ENCODE measurements at places on chromosomes 5 and 9.

DNA sequence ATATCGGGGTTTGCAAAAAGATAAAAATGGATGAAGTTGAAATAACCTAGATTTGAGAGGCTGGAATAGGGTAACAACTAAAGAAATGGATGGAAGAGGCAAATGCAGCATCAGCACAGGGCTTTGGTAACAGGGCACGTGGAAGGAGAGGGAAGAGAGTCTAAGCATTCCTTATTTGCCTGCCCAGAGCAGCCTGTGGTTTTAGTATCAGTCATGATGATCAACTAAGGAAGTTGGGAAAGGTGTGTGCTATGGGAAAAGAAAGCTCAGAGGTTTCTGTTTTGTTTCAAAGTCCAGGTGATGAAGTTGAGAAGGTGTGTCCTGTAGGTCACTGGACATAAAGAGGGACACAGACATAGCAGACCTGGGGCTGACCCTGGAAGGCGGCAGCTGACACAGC, 28.8 kb downstream of the GAS1 start:
- DNase-seq: no peak

DNA sequence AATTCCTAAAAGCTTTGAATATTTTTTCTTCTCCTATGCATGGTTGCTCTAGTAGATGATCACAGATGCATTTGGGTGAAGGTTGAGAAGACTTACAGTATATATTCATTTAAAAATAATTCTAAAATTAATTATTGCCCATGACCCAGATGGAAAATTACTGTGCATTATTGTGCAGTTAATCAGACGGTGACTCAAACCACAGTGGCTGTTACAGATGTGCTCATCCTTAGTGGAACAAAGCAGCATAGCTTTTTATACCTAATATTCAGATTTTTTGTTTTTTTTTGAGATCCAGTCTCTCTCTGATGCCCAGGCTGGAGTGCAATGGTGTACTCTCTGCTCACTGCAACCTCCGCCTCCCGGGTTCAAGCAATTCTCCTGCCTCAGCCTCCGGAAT, 10.7 kb downstream of the OR2V1 start:
- DNase-seq: no peak

GRCh38 chr5:179435181-179435580, 89.9 kb upstream of the ADAMTS2 start:
- no peak for DNase-seq

GRCh38 chr5:169803077-169803981, 166.3 kb downstream of the DOCK2 start:
- no peak for DNase-seq

DNA sequence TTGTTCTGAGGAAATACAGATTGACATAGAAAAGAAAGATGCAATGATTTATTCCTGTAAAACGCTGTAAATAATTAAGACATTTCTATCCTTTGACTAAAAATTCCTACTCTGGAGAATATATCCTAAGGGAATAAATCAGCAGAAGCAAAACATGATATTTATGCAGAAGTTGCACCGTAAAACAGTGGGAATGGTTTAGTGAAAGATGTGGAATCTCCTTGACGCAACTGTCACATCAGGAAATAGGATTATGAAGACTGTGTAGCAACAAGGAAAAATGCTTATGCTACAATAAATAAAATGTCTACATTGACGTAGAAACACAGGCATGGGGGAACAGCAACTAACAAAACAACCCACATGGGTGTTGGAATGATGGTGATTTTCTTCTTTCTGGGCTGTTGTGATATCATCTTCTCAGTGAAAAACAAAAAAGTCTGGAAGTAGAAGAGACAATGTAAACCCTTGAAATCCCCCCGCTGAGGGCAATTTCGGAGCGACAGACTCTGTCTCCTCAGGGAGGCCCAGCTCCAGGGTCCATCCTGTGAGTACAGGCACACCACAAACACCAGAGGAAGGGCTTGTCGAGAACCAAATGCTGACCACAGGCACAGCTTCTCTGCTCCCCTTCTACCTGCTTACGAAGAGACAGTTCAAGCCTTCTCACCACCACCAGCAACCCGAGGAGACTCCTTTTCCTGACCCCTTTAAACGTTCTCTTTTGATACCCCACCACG, 25.2 kb downstream of the COL23A1 start:
- DNase-seq: no peak

GRCh38 chr5:178801021-178801420, 58.7 kb upstream of the ZNF354B start:
- no peak for DNase-seq

DNA sequence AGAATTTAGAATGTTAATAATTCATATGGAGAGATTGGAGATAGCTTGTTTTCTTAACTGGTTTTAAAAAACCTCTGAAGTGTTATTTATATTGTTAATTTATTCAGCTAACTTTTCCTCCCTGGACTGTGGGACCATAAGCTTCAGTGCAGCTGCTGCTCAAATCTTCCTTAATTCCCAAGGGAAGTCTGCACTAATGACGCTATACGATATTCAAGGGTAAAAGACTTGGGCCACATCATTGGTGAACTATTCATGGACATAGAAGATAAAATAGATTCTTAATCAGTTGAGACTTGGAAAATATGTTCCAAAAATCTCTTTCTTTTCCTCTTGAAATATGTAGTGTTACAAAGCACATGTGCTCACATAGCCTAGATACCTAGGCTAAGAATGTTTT, 31.1 kb upstream of the GAS1 start:
- DNase-seq: no peak

DNA sequence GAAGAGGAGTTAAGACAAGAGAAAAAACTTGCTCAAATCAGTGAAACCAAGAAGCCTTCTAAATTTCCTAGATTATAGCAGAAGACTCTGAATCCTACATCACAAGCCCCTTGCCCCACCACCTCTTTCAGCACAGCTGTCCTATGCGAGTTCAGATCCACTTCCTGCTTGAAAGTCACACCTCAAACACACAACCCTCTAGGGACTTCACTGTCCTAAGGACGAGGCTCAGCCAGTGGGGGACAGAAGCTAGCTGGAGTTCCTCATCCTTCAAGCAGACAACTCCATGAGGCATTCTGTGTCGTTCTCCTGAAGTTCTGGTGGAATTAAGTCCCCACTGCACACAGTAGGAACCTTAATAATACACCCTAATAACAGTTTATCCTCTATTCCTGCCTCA, 44.3 kb downstream of the NRG2 start:
- no peak for DNase-seq

Data from GM20000 (cell line).